ENCODE measurements at places on chromosomes 5 and 9. TPM values are rescaled to one million over a fixed set of nuclear protein-coding genes. Genes with fewer than 3 reads are reported as not detected.

The SIMC1 gene
- total RNA-seq = 31.8 TPM

The SLC6A18 gene
- not detected for total RNA-seq

The GKAP1 gene
- total RNA-seq = 3.8 TPM

The DMRT3 gene
- total RNA-seq = not detected

All from T-helper 2 cell treated with Interferon-gamma antibody and Interleukin-4, amounts not matched to agents 100 ng/mL and 5 ng/mL, for 36 hours (primary cell).